CD8-positive, alpha-beta memory T cell (primary cell): ENCODE measurements at places on chromosomes 5 and 9.

- DNase-seq = no peak
These were observed 165.8 kb upstream of the MAP3K1 start for GRCh38 chr5:56649569-56649968.

GRCh38 chr9:135001526-135001925 lies 83.8 kb upstream of the FCN1 start:
- DNase-seq = no peak

DNA sequence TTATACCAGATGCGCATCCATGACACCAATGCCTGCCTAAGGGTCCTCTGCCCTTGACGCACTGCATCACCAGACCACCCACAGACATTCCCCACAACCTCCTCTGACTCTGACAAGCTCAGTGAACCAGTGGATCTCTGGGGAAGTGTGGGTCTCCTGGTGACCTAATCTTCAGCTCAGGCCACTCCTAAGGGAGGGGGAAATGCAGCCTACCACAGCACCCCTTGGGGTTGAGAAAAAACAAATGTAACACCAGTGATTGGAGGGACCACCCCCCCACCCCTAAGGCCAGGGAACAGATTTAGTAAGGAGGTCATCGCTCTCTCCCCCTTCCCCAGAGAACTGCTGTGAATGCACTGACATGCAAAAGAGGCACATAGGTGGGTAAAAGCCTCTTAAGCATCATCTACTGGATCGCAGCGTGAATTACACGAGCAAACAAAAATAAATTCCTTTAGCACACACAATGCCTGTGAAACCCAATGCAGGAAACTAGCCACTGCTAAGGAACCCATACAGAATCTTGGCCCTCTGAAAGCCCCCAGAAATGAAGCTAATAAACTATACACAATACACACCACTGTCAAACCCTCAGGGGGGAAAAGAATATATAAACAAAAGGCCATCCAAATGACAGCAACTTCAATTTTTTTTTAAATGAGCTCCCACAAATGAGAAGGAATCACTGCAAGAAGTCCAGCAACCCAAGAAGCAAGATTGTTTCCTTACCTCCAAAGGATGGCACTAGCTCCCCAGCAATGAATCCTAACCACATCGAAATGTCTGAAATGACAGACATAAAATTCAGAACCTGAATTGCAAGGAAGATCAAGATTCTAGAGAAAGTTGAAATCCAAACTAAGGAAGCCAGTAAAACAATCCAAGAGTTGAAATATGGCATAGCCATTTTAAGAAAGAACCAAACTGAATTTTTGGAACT lies 513.7 kb upstream of the PTGER4 start:
- DNase-seq = no peak

DNA sequence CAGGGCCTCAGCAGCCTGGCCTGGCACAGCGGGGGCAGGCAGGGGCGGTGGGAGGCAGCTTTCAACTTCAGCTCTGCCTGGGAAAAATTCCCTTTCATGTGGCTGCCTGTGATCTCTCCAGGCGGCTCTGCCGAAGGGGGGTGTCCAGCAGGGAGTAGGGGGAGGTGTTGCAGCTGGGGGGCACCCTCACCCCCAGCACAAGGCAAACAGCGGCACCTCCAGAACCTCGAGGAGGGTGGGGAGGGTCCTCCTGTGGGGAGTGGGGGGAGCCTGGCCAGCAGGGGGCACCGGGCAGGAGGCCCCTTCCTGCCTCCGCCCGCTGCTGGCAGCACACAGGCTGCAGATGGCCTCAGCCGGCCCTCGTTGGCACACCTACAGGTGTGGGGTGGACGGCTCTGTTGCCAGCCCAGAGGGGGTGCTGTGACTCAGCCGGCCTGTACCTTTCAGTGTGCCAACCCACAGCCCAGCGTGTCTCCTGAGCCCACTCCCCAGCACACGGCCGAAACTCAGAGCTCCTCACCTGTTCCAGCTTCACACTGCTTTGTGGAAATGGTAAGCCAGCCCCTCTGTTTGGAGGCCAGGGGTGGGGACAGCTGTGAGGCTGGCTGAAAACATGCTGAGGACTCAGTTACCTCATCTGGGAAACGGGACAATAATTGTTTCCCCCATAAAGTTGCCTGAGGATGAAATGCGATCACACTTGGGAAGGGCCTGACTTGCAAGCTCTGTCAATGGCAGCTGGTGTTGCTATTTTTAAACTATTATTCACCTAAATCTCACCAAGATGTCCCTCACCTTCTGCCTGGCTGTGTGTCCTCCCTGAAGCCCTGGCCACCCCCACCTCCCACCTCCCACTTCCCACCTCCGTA lies 37.0 kb downstream of the CXXC5 start:
- no peak for DNase-seq

- no peak for DNase-seq
These were observed 521.0 kb upstream of the WWC1 start for GRCh38 chr5:167770461-167770860.

DNA sequence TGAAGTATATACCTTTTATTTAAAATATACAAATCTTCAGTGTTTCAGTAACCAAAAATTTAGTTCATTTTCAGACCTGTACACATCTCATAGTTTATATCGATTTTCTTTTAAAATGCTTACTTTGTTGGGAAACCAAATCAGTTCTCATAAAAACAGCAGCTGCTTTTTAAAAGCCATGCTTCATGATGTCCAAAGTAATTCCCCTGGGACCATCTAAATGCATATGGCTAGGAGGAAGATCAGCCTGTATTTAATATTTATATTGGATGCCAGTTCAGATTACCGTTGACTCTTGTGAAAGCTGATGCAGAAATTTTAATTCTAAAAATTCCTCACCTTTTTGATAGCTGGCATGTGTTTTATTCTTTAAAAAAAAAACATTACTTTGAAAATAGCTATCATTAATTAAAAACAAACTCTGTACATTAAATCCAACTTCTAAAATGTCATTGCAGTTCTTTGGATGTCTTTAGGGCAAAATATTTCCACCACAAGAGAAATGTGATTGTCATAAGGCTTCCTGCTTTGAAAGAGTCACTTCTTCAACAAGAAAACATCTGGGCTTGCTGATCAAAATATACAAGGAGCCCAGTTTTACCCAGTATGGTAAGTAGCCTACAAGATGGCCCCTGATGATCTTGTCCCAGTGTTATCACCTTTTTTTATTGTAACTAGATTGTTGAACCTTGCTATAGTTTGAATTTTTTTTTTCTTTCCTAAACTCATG lies 1242.9 kb upstream of the CDH6 start:
- DNase-seq = no peak

GRCh38 chr5:34648840-34649158 lies 7.3 kb upstream of the RAI14 start:
- no peak for DNase-seq

- peak; percentile 52 for DNase-seq
These were observed 810 bp downstream of the VPS13A start for GRCh38 chr9:77177894-77178794.

- DNase-seq = no peak
These were observed 164.7 kb downstream of the TSSK1B start for GRCh38 chr5:113270086-113270485.

DNA sequence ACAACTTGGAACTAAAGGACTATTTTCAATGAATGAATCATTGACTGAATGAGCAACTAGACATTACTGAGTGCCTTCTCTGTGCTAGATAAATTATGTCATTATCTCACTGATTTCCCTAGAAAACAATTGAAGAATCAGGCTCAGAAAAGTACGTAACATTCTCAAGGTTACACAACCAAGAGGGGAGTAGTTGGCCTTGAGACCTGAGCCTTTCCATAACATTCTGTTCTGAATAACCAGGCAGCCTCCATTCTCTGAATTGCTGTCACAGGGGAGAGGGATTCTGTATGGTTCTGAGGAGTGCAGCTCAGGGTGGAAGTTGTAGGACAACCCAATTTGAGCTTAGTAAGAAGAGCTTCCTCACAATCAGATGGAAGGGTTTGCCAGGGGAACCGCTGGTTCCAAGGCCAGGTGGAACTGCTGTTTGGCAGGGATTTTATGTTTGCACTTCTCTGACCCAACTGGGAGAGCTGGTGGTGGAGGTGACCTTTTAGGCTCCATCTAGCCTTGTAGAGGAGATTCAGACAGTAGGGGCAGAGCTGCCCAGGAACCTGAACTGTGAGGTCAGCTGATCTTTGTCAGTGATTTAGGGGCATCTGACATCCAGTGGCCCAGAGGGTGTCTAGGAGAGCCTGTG lies 16.3 kb downstream of the POLR1E start:
- DNase-seq = no peak

DNA sequence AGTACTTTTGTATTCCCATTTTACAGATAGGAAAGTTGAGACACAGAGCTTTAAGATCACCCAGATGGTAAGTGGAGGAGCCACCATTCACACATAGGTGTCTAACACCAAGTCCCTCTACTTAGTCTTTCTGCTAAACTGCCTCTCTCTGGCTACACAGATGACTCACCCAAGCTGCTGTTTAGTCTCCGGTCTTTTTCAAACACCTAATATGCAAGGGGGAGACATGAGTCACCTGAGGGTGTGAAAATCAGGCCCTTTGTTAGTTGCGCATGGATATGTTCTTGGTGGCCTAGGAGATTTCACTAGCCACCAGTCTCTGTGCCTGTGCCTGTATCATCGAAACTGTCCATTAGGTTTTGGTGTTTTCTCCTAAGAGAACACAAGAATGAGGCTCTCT lies 117.8 kb downstream of the MAST4 start:
- DNase-seq = no peak

DNA sequence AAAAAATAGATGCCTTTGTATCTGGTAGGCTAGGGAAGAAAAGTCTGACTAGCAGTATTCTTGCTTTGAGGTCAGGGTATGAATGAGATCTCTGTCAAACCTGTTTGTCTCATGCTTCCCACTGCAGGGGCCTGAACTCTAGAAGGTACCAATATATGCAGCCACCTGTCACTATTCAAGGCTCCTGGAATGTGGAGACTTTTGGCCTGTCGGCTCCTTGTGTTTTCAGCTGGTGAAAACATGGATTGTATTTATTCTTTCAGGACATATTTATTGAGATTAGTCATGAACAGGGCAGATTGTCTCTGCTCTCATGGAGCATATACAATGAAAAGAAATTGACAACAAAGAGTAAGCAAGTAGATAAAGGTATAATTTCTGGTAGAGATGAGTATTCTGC lies 255.8 kb downstream of the ARHGAP26 start:
- DNase-seq = no peak

DNA sequence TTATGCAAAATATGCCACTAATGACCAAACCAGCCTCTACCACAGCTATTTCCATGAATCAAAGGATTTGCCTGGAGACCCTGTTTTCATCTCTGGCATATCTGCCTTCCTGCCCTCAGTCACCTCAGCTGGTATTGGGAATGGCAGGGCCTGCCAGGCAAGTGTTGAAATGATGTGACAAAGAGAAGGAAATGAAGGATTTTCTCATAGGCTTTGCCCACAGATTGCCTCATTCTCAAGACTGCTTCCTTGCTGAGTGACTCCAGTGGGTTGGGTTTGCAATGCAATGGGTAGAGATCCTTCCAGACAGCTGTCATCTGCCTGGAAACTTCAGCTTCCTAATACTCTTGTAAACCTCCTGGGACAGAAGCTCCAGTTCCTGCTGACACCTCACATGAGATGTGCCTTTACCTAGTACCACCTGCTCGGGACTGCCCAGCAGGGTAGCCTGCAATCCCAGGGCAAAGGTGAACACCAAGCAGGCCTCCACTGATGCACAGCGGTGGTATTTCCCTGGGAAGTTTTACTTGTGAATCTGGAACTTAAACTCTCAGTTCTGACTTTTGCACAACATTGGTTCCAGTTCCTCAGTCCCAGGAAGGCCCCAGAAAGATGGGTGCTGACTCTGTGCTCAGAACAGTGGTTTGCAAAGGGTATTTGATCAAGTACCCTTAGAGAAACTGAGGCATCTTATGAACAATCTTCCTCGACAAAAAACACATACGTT lies 64.8 kb upstream of the SLC1A1 start:
- no peak for DNase-seq

- no peak for DNase-seq
These were observed 4.0 kb downstream of the MFAP3 start for GRCh38 chr5:154042766-154043165.

GRCh38 chr9:33112094-33112493 lies 35.6 kb upstream of the SMU1 start:
- DNase-seq = no peak

DNA sequence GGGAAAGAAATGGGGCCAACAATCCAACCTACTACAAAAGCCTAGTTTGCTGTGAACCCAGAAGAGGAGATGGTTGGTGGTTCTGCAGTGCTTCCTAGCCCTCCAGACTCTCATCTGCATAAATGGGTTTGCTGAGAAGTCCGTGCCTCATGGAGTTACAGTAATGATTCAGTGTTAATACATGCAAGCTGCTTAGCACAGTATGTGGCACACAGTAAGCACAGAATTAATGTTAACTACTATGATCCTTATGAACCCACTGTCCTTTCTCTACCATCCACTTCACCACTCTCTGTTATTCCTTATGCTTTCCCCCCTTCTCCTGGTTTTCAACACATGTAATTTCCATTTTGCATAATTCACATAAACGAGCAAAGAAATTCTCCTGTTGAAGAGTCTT lies 100.0 kb downstream of the ACTBL2 start:
- DNase-seq = no peak

GRCh38 chr9:7402334-7403027 lies 397.1 kb downstream of the DMAC1 start:
- no peak for DNase-seq

DNA sequence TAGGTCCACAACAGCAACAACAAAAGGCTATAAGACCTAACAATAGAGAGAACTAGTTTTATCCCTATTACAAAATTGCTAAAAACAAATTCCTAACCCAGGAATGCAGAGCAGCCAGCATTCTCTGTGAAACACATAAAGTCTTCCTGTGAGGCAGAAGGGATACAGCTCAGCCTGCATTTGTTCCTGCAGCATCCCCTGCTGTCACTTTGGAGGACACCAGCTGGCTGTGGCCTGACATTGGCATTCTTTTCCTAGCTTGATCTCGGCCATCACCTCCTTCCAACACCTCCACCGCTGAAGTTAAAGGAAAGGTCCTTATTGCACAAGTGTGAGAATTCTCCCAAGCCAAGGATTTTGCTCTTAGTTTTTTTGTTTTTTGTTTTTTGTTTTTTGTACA lies 186.1 kb downstream of the SNCAIP start:
- no peak for DNase-seq

GRCh38 chr5:157157293-157157891 lies 8.7 kb downstream of the GARIN3 start:
- DNase-seq = no peak

DNA sequence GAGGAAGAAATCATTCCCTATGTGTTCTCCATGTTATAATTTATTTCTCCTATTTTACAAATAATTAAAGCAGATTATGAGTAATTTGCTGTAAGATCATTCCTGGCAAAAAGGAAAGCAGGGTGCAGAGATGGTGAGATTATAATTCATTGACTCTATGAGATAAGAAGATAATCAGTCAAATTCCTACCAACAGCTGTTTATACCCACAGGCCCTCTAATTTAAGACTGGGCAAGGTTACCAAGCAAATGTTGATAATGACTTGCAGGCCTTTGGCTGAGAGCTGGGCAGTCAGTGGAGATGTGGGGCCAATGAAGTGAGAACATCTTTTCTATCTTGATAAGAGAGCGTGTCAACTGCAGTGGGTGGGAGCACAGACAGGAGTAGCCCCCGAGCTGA lies 222.7 kb downstream of the ICE1 start:
- DNase-seq = no peak

GRCh38 chr9:116250891-116251290 lies 97.3 kb downstream of the PAPPA start:
- no peak for DNase-seq

- DNase-seq = peak; percentile 54
These were observed 780 bp downstream of the RNU6ATAC start for GRCh38 chr9:134163371-134164196.
